ENCODE measurements at places on chromosomes 5 and 9.

DNA sequence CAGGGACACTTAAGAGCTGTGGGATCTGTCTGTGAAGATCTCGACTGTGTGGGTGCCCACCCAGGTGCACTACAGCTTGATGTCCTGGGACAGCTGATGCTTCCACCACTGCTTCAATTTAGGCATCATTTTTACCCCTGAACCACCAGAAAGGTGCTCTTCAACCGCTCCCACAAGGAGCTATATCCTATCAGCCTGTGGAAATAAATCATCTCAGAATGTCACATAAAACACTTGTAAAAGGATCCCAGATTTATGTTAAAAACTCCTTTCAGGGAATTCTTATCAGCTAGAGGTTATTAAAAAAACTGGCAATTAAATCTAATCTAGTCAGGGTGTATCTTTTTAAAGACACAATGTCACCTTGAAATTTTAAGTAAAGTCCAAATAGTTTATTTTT, 82.7 kb upstream of the PCA3 start:
- no peak for DNase-seq

- no peak for DNase-seq
Observed at GRCh38 chr9:99108131-99108530, 3.2 kb downstream of the TGFBR1 start.

- DNase-seq, result no peak
Observed at GRCh38 chr9:102497709-102498108, 497.4 kb upstream of the CYLC2 start.

DNA sequence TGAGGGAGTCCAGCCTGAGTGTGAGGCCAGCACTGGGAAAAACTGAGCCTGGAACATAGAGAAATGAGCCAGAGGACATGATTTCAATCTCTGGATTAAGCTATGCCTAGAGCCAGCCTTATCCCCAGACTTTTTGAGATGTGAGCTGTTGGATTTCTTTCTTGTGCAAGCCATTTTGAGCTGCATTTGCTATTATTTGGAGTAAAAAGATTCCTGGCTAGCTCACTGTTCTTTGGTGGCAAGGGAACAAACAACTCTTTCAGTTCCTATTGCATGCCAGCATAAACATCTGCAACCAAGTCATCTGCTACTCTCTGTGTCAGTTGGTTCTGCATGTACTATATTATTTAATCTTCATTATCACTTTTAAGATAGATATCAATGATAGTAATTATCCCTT, 70.1 kb upstream of the MAN2A1 start:
- DNase-seq, result no peak

All from upper lobe of right lung (tissue), 1 donor.